PC-3 (cell line): ENCODE measurements at places on chromosomes 7 and 10. TPM values are rescaled to one million over a fixed set of nuclear protein-coding genes. Genes with fewer than 3 reads are reported as not detected.

DNA sequence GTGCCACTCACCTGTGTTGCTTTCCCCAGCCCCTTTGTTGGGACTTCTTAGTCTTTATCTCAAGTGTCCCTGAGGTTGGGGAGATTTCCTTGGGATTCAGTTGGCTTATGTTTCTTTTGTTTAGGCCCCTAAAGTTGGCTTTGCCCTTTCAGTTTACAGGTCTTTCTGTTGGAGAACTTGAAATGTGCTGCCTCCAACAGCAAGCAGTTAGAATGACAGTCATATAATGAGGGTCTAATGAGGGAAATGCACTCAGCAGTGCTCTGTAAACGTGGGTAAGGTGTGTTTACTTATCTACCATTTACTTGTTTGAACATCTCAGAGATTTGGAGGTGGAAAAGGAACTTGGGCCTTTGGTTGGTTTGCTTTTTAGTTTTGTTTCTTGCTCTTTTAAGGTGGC is 191.4 kb upstream of the STK17A start:
- no peak for DNase-seq

Gene SLC26A3
- total RNA-seq = not detected in 2 replicates

DNA sequence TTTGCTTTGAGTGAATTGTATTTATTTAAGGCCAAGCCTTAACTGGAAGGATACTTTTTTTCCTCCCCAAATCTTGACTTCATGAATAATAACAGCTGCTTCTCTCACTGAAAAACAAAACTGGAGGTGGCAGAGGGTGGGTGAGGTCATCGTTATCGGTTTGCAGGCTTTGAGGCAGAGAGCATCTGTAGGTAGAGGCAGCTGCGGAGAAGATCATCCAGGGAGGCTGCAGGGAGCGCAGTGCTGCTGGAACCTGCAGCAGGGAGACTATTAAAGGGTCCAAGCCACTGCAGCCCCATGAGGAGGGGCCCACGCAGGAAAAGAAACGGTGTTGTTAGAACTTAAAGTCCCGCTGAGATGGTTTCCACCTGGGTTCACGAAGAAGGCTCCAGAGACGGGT is 112.1 kb upstream of the SDK1 start:
- DNase-seq = no peak

Gene LIPN
- not detected in 2 replicates for total RNA-seq

Gene TMEM236
- 0.04 TPM in 1 of 2 replicates, not detected in the other for total RNA-seq

GRCh38 chr7:131839967-131840690 is 283.7 kb upstream of the PODXL start:
- no peak for DNase-seq

Gene HKDC1
- 0.44 and 1.2 TPM in 2 replicates for total RNA-seq
